Hematopoietic multipotent progenitor cell treated with erythropoietin and hydrocortisone succinate and interleukin-3 and kit ligand, for 4 days (in vitro differentiated cells): ENCODE measurements at places on chromosomes 3 and 15.
A peak's percentile ranks its signal among the peaks of the same experiment; 100 is the strongest.

GRCh38 chr3:44109771-44110361 is 131.8 kb upstream of the TOPAZ1 start:
- DNase-seq = peak; percentile 33

- DNase-seq = no peak
Measured at GRCh38 chr3:38562467-38562925, 66.4 kb downstream of the EXOG start.

DNA sequence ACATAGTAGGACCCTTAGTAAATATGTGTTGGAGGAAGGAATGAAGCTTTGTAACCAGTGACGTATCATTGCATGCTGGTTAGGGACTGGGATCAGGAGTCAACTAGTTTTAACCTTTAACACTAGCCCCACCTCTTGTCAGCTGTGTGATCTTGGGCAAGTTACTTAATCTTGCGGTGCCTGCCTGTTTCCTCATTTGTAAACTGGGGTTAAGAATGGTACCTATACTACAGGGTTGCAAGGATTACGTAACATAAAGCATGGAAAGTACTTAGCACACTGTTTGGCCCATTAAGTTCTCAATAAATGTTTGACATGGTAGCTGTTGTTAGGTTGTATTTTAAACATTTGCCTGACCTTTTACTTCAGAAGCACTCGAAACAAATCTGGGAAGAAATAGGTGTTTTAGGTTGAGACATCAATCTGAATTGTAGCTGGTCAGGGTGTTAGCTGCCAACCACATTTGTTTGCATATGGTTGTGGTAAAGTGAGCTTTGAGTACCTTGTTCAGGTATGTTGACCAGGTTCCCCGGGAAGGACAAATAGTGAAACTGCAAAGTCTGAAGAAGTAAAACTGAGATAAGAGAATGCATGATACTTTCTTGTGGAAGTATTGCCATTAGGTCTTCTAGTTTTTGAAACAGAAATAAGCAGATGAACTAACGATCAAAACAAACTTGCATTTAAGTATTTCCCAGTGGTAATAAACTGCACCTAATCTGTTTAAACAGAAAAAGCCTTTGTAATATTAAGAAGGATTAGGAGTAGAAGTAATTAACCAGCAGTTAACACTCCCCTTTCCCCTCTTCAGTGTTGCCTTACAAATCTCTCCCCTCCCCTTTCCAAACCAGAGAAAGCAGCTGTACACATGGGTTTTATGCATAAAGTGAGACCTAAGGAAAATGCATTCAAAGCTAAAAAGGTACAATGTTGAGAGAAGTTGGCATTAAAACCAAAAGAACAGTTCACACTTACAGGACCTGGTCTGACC is 25.8 kb upstream of the SCAANT1 start:
- DNase-seq = peak; percentile 81

DNA sequence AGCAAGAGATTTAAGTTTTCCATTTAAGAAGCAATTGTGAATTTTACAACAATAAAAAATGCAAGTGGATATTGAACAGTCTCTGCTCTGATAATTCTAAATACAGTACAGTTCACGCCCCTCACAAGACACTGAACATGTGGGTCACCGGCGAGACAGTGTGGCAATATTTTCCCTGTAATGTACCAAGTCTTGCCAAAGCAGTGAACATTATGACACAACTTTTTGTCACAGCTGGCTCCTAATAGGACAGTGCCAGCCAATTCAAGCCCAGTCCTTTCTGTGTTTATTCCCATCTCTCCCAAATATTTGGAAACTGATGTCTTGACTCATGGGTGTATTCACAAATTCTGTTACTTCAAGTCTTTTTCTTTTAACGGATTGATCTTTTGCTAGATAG is 62.3 kb downstream of the PPARG start:
- peak; percentile 69 for DNase-seq

- no peak for DNase-seq
Measured at GRCh38 chr3:150359381-150359780, 48.7 kb upstream of the TSC22D2 start.

DNA sequence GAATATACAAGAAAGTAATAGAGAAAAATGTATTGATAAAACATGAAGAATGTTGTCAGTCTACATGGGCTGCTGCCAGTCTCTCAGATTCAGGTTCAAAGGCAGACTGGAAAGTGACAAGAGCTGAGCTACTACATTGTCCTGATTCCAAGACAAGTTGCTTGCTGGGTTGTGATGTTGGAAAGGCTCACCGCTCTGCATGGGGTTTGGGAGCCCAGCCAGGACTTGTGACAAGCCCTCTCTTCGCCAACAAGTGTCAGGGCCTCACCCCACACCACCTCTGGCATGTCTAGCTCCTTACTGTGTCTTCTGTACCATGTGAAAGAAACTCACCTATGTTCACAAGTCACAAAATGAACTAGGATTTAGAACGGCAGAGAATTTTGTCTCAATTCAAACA is 43.0 kb upstream of the SH3GL3 start:
- no peak for DNase-seq

DNA sequence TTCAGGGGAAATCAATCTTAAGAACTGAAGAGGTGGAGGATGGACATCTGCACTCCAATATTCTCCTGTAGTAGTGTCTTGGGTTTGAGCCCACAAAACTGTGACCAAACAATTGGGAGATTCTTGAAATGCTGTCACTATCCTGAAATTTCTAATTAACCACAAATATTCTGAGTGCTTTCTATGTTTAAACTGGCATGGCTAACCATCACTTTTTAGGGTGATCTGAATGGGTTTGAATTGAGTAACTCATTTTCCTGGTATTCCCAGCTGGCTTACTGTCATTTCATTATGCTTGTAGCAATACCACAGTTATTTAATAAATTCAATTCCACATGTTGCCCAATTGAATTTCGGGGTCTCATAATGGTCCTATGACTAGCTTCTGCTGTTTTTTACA is 216.9 kb upstream of the DCBLD2 start:
- no peak for DNase-seq

DNA sequence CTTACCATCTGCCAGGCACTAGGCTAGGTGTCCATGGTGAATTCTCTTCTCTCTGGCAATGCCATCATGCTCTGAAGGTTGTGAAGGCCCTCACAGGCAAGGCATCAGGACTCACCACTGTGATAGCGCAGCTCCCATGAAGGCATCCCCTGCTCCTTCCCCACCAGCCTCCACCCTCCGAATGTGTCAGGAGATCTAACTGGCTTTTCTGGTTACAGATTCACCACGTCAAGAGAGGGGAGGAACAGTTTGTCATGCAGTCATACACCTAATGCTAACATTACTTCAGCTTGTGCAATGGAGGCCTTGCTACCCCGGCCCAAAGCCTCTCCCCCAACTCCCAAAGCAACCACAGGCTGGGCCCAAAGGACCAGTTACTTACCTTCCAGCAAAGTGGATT is 8.9 kb upstream of the CMTM8 start:
- no peak for DNase-seq

- no peak for DNase-seq
Measured at GRCh38 chr3:137988152-137988551, 21.8 kb upstream of the CLDN18 start.

DNA sequence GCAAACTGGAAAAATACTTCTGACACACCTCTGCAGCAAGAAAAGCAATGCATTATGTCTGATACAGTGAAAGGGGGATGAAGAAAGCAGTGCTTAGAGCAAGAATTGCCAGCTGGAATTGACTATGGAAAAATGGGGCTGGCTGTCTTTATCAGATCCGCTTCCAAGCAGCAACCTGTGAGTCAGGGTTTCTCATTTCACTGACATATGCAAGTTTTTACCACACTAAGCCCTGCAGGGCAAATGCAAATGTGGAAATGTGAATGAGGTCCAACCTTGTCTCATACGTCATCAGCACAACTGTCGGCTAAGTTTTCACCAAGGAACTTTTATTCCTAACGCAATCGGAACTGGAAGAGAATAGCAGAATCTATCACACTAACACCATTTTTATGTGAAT is 172.5 kb upstream of the GADL1 start:
- no peak for DNase-seq

DNA sequence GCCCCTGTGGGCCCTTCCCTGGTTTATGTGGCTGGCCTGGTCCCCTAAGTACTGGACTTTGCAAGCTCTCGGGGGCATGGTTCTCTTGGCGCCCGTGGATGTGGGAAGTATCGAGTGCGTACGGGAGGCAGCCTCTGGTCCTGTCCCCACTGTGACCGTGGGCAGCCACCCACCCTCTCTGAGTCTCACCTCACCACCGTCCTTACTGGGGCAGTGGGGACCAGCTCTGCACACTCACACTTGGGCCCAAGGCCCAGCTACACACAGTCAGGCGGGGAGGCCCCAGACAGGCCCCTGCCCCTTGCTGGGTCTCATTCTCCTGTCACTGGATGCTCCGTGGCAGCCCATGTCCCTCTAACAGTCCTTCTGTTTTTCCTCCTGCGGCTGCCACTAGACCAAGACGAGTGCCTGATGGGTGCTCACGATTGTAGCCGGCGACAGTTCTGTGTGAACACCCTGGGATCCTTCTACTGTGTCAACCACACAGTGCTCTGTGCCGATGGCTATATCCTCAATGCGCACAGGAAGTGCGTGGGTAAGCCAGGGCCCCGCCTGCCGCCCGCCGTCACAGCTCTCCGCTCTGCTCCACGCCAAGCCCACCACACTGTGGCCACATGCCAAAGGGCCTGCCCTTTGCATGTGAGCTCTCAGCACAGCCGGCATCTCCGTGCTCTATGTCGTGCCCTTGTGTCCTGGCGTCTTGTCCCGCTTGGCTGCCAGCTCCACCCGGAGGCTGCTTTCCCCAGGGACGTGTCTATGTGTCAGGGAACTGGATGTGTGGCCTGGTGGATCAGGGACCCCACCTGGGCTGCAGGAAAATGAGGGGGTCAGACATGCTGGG is 72.7 kb downstream of the FBLN2 start:
- peak; percentile 65 for DNase-seq

GRCh38 chr3:123523023-123523412 is 61.8 kb downstream of the HACD2 start:
- DNase-seq = peak; percentile 67

GRCh38 chr3:161423911-161424522 is 52.7 kb upstream of the SPTSSB start:
- DNase-seq = peak; percentile 70

DNA sequence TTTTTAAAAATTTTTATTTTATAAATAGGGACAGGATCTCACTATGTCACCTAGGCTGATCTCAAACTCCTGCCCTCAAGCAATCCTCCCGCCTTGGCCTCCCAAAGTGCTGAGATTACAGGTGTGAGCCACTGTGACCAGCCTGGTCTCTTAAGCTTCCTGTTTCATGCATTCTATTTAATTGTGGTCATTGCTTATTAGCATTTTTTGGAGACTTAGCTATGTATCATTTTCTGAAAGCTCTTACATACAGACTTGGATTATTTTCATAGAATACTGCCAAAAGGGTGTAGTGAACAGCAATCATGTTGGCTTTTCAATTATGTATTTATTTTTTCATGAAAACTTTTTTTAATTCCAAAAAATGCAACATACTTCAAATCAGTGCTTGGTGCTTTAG is 51.5 kb upstream of the DCUN1D1 start:
- DNase-seq = no peak

DNA sequence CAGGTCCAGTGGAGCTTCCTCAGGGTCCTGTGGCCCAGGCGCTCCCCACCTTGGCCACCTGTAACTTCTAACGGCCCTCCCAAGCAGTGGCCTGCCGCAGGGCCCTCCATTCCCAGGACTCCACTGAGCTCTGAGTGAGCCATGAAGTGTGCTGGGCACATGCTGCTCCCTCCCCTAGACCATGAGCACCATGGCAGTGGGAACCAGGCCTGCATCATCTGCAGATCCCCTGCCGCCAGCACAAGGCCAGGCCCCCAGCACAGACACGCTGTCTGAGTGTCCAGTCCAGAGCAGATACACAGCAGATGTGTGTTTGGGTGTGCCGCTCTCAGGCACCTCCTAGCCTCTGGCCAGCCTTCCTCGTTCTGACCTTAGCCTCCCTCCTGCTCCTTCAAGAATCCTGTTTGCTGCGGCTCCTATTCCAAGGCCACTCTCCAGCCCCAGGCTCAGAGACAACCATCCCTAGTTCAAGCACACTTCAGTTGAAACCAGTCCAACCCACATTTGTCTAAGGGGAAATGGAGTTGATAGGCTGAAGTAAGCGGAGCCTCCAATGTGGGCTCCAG is 7.0 kb upstream of the KLF15 start:
- DNase-seq = no peak

GRCh38 chr3:13658681-13659080 is 109.8 kb downstream of the FBLN2 start:
- DNase-seq = no peak

GRCh38 chr3:170864525-170865208 is 5.3 kb downstream of the RPL22L1 start:
- DNase-seq = peak; percentile 30

DNA sequence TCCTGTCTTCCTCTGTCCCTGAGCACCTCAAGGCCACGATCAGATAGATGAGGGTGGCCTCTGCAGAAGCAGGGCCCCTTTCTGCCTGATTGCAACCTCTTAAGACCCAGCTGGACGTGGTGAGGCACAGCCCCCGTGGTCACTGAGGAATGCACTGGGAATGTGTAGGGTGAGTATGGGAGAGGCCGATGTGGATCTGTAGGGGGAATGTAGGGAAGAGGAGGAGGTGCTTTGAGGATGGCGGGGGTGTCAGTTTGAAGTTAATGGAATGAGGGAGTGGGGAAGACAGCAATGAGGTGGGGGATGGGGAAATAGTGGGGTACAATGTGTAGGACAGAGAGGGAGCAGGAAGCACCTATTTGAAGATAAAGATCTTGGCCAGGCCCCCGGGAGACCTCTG is 785 bp upstream of the IQCF5 start:
- DNase-seq = no peak
